ENCODE measurements at places on chromosomes 6 and 20.

DNA sequence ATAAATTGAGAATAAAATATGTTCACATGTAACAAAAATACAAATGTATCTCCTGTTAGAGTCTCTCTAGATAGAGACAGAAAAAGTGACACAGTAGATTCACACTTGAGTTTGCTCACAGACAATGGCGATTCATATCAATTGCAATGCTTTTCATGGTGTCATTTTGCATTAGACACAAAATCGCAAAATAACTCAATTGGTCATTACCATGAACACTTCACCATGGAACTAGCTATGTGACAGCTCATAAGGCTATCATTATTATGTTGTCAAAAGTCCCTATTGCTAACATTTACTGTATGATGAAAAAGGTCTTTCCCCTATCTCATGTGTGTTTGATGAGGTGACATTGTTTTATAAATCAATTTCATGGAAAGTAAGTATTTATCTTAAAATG lies 249.5 kb upstream of the AGPAT4 start:
- no peak for DNase-seq

GRCh38 chr6:33586108-33586640 lies 6.1 kb upstream of the BAK1 start:
- DNase-seq = no peak

DNA sequence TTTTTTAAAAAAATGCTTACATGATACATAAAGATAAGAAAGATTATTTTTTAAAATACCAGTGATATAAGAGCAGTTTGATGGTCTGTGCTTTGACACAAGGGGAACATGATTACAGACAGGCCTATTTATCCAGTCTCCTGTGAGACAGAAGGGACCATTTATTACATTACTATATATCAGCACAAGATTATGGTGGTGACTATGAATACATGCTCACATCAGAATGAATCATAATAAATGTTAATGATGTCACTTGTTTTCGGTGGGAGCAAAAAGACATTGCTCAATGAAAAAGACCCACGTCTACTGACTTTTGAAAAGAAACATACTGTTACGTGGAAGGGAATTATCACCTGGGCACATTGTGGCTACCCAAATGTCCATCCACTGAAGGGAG lies 455.1 kb downstream of the CDC5L start:
- DNase-seq = no peak

DNA sequence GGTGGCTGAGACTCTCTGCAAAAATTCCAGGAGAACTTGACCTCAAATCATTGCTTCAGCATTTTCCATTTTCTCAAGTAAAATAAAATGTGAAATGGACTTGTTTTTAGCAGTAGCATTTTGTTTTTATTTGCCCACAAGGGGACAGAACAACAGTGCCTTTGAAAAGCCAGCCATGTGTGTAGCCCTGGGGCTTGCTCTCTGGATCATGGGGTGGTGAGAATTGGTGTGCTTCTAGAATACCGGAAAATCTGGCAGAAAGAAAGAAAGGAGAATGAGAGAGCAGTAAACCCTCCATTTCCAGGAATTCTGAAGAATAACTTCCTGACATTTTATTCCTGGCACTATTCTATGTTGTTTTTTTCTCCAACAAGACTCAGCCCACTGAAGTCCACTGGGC lies 254.7 kb upstream of the MOCS1 start:
- no peak for DNase-seq

- no peak for DNase-seq
Observed at GRCh38 chr20:10429443-10429981, 4.5 kb downstream of the MKKS start.

DNA sequence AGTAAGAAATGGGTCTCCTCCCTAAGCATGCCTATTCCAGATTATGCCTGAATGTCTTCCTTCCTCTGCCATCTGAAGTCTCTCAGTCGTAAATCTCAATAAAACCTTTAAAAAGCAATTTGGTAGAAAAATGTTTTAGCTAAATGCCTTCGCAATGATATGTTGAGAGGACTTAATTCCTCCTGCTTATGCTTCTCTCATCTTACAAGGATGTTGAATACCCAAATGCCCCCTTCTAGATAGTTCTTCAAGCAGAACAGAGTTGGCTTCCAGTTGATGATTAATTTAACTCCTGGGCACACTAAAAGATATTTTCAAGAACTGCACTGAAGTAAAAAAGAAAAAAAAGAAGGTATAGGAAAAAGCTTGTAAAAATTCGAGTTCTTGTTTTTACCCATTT lies 275.0 kb upstream of the SPTLC3 start:
- DNase-seq = no peak
